Tibial artery (tissue), 4 donors: ENCODE measurements at places on chromosomes 13 and 19.

DNA sequence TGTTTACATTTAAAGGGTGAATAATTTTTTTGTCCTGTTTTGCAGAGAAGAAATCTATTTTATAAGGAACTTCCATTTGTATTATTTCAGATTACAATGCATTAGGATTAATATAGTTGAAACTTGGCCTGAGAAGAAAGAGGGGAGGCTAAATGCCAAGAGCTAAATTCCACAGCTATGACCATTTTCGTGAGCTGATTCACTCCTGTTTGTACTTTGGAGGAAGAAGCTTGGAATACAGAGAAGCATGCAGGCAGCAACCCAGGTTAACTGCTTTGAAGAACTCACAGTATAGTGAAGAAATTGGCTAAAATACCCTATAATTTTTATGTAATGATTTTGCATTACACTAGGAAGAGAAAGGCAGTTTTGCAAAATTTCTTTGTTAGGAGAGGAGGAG lies 309.4 kb upstream of the KLF12 start:
- no peak for DNase-seq

- DNase-seq = no peak
Measured at GRCh38 chr13:99051768-99052455, 74.0 kb upstream of the DOCK9 start.

GRCh38 chr13:24882665-24883064 lies 118.7 kb downstream of the RNF17 start:
- no peak for DNase-seq

DNA sequence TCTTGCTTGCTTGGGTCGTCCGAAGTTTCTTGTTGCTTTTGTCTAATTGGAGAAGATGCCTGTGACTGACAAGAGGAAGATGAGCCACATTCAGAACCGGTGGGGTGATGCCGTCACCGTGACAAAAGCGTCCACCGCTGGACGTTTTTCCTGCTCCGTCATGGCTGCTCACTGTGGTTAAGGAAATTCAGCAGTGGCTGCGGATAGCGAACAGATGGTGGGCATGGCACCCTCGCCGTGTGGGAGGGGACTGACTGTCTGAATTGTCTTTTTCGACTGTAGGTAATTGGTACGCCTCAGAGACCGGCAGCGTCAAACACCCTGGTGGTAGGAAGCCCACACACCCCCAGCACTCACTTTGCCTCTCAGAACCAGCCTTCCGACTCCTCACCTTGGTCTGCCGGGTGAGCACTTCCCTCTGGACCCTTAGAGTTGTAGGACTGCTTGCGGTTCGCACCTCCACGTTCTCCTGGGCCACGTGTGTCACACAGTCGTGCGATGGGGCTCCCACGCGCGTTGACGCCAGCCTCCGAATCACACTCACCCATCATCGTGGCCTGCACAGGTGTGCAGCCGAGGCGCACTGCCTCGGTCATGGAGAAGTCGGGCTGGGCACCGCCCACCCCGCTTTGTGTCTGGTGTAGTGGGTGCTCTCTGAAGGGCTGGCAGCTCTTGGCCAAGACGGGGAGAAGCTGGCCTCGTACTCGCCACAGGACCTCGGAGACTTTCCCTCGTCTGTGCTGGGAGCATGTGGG lies 26.5 kb downstream of the ATP4B start:
- DNase-seq = no peak

GRCh38 chr19:29285187-29285687 lies 72.3 kb upstream of the UQCRFS1 start:
- no peak for DNase-seq

DNA sequence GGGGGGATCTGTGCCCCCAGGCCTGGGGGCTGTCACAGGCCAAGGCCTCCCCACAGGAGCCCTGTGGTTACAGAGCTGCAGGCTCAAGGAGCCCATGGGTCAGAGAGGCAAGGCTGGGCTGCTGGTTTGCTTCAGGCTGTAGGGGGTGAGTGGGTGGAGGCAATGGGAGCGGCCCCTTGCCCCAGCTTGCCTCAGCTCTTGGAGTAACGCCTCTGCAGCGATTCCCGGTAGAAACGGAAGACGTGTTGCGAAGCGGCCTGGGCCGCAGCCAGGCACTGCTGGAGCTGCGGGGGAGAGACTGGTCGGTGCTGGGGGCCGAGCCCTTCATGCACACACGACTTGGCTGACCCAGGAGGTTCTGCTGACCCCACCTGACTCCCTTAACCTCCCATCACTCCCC lies 10.1 kb downstream of the TMEM91 start:
- no peak for DNase-seq

GRCh38 chr13:36356058-36356457 lies 9.9 kb upstream of the SPART start:
- DNase-seq = no peak

DNA sequence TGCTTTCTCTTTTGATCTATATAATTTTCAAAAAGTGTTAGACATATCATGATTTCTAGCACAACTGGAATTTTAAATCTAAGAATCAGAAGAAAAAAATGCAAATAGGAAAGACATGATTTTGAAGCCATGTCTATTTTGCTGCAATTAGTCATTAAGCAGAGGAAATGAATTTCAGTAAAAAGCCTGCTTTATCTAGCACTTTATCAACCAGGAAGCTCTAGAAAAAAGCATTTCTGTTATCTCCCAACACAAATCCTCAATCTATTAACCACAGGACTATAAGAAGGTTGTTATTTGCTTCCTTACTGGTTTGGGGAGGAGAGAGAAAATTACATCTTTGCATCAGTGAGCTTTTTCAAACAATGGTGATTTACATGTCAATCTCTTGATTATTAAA lies 716.7 kb downstream of the DIAPH3 start:
- DNase-seq = no peak

- DNase-seq = no peak
Measured at GRCh38 chr19:32347573-32347972, 2.2 kb downstream of the ZNF507 start.

- DNase-seq = no peak
Measured at GRCh38 chr13:46405457-46405856, 18.4 kb upstream of the RUBCNL start.

DNA sequence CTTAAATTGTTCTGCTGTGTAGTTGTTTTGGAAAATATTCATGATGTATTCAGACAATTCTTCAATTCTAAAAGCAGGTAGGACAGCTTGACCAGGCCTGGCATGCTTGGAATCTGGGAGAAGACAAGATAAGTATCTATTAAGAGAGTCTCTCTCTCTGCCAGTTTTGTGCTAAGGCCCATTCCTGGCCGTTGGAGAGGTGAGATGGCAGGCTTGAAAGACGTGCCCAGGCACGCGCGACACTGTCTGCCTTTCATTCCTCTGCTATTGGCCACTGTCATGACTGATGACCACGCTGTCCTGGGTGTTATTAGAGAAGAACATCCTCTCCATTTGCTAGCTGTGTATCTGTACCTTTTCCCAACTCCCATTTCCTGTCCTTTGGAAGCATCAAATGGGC lies 90.3 kb downstream of the LHFPL6 start:
- no peak for DNase-seq

DNA sequence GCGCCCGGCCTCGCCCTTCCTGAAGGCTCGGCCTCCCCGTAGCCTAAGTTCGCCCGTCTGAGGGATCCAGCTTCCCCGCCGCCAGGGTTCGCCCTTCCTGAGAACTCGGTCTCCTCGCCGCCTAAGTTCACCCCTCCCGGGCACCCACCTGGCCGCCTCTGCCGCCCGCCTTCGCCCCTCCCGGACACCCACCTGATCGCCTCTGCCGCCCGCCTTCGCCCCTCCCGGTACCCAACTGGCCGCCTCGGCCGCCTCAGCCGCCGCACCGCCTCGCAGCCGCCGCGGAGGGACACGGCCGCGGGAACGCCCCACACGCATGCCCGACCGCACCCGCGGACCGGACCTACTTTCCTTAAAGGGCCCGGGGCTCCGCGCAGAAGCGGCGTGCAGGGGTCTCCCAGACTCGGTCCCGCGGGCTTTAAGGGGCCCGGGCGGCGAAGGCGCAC lies at the start of gene MOB3A:
TSS of gene MOB3A (minus strand) at position 293 of the 446 bp plus-strand sequence. CDS start 17,766 bp downstream, outside the sequence.
- peak; percentile 95 for DNase-seq

DNA sequence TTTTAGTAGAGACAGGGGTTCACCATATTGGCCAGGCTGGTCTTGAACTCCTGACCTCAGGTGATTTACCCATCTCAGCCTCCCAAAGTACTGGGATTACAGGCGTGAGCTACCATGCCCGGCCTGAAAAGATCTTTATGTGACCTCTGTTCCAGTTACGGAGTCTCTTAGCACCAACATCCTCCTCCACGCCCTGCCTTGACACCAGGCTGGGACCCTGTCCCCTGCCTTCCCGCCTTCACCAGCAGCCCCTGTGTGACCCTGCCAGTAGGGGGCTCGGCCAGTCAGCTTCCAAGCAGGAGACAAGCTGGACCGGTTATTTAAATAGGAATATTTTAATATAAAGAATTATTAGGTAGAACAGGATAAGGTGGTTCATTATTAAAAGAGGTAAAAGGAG lies 54.2 kb downstream of the GPR12 start:
- no peak for DNase-seq

DNA sequence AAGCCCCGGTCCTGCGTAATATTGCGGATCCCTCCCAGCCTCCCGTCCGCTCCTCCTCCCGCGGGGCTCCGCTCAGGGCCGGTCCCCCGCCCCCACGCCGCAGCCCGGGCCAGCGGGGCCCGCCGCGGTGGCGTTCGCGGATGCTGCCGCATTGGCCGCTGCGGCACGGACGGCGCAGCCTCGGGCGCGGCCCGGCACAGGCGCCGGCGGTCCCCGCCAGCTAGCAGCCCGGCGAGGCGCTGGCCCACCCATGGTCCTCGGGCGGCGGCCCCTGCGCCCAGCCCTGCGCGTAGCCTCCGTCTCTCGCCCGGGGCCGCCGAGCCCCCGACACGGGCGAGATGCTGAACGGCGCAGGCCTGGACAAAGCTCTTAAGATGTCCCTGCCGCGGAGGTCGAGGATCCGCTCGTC lies at the start of gene ATP8A2:
TSS of gene ATP8A2 (plus strand) at position 100 of the 409 bp plus-strand sequence. CDS start at position 339, 239 bp downstream.
- DNase-seq = no peak

GRCh38 chr19:29530540-29531457 lies 5.0 kb downstream of the VSTM2B start:
- no peak for DNase-seq

DNA sequence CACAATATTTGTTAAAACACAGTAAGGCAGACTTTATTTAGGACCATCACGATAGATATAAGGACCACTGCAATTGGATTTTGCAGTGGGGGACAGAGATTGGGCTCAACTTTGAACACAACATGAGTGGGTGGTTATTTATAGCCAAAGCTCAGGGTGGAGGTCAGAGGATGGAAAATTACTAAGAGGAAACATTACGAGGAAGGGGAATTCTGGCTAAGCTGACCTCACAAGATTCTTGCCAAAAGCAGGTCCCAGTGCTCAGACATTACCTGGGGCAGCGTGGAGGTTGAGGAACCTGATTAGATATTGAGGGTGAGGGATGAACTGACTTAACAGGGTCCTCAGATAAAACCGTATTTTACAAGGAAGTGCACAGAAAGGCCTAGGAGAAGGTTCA lies 88.9 kb upstream of the NBEA start:
- DNase-seq = no peak

DNA sequence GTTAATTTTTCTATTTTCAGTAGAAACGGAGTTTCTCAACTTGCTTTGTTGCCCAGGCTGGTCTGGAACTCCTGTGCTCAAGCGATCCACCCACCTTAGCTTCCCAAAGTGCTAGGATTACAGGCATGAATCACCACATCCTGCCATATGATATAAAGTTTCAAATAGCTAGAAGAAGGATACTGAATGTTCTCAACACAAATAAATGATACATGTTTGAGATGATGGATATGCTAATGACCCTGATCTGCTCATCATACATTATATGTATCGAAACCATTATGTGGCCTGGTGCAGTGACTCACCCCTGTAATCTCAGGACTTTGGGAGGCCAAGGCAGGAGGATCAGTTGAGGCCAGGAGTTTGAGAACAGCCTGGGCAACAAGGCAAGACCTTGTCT lies 11.5 kb downstream of the CIB3 start:
- no peak for DNase-seq

GRCh38 chr13:74883834-74884233 lies 598.1 kb downstream of the TBC1D4 start:
- DNase-seq = no peak

GRCh38 chr19:11145536-11145924 lies 10.1 kb downstream of the SPC24 start:
- no peak for DNase-seq

GRCh38 chr19:18279516-18280246 lies 1.7 kb downstream of the JUND start:
- peak; percentile 92 for DNase-seq

- no peak for DNase-seq
Measured at GRCh38 chr13:36261976-36262375, 35.6 kb downstream of the CCDC169 start.

DNA sequence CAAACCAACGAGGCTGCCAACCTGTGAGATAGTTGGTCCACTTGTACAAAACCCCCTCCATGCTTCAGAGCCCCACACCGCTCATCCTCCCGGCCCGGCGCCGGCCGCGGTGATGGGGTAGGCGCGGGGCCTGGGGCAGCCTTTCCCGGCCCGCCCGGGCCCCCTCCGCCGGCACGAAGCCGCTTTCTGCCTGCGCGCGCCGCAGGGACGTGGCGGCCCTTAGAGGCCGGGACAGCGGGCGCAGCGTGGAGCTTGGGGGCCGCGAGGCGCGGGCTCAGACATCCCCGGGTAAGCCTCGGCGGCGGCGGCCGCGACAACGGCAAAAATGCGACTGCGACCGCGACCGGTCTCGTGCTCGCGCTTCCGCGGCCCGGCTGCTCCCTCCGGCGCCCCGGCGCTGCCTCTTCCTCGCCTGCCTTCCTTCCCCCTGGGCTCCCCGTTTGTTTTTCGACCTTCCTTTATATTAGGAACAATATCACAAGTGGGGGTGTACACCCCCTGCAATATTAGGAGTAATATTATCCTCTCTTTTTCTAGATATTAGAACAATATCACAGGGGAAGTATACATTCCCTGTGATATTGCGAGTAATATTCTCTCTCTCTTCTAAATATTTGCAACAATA lies 53.9 kb upstream of the CEACAM21 start:
- no peak for DNase-seq

- DNase-seq = no peak
Measured at GRCh38 chr13:50474088-50474662, 369.3 kb downstream of the DLEU7 start.

- DNase-seq = no peak
Measured at GRCh38 chr19:18770663-18771327, 20.3 kb downstream of the COMP start.

DNA sequence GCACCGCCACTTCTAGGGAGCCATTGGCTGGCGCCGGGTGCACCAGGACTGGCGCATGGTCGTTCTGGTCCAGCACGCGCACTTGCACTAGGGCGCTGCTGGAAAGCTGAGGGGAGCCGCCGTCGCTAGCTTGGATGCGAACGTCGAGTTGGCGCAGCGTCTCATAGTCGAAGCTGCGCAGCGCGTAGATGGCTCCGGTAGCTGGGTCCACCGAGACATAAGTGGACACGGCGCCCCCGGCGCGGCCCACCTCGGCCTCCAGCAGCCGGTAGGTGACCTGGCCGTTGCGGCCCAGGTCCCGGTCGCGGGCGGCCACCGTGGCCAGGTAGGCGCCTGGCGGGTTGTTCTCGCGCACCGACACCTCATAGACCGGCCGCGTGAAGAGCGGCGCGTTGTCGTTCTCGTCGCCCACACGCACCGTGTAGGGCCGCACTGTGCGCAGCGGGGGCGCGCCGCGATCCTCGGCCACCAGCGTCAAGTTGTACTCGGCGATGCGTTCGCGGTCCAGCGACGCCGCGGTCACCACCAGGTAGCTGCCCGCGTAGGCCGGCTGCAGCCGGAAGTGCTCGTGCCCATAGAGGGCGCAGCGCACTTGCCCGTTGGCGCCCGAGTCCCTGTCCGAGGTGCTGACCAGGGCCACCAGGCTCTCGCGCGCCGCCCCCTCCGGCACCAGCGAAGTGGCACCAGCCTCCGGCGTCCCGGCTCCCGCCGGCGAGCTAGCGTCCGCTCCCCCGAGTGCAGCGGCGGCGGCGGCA lies 1.7 kb downstream of the PCDH8 start:
- no peak for DNase-seq

GRCh38 chr19:6459262-6460098 lies at the start of gene SLC25A23:
Gene SLC25A23 (minus strand): TSS chr19:6459792. CDS start chr19:6459628, 164 bp downstream.
- DNase-seq = peak; percentile 42
